ENCODE measurements at places on chromosomes 1 and 21.

DNA sequence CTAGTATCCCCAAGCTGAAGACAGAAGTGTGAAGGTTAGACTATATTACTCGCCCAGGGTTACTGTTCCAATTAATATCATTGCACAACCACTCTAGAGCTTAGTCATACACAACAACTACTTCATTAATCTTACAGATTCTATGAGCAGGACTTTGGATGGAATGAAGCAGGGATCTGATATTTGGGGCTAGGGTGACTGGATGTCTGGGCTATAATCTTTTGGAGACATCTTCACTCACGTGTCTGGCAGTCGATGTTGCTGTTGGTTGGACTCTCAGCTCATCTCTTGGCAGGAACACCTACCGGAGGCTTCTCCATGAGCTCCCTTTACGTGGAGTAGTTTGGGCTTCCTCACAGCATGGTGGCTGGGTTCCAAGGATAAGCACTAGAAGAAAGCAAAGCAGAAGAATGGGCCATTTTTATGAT, 519.2 kb upstream of the B3GALT2 start:
- DNase-seq, result no peak

- no peak for DNase-seq
These were observed 121.4 kb upstream of the GORAB start for GRCh38 chr1:170410401-170411166.

GRCh38 chr1:3729594-3730542, 22.4 kb upstream of the CCDC27 start:
- no peak for DNase-seq

- no peak for DNase-seq
These were observed 688.6 kb upstream of the ADGRL4 start for GRCh38 chr1:79695138-79695537.

GRCh38 chr1:44302541-44302940, 52.5 kb downstream of the ERI3 start:
- no peak for DNase-seq
